ENCODE measurements at places on chromosomes 2 and 18.

DNA sequence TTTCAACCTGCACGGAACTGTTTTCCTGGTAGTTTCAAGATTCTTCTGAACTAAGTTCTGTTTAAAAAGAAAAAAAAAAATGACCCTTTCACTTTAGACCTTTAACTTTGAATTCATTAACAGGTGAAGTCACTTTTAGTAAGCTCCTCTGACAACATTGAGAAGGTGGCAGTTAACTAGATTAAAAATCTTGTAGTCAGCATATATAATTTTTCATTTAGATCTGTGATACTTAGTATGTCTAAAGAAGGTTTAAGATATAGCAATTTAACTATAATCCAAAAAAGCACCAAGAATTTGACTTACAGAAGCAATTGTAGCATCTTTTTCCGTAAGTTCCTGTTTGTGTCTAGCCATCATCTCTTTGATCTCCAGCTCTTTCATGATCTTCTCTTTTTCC, 45.4 kb downstream of the SLC66A3 start:
- DNase-seq = no peak

- DNase-seq = no peak
These were observed 641.7 kb downstream of the NR4A2 start for GRCh38 chr2:155690785-155691184.

GRCh38 chr2:231883468-231883881, 42.7 kb downstream of the NPPC start:
- DNase-seq = no peak

- no peak for DNase-seq
These were observed 934.7 kb upstream of the FSHR start for GRCh38 chr2:50088987-50089386.

DNA sequence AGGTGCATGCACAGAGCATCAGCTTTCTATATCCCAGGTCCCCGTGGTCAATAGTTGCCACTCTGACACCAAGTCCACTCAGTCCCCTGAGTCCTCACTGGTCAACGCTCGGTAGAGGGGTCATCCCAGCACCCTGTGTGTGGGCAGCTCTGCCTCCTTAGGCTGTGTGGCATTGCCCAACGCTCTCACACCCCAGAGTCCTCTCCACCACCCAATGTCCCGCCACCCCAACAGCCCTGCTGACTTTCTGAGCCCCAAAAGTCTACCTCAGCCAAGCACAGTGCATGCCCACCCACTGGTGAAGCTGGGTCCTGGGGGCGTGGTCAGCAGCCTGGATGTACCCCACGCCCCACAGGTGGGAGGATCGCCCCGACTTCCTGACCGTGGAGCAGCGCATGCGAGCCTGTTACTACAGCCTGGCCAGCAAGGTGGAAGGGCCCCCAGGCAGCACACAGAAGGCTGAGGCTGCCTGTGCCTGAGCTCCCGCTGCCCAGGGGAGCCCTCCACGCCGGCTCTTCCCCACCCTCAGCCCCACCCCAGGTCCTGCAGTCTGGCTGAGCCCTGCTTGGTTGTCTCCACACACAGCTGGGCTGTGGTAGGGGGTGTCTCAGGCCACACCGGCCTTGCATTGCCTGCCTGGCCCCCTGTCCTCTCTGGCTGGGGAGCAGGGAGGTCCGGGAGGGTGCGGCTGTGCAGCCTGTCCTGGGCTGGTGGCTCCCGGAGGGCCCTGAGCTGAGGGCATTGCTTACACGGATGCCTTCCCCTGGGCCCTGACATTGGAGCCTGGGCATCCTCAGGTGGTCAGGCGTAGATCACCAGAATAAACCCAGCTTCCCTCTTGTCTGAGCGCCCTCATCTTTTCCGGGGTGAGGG, 25.9 kb downstream of the ZAP70 start:
- no peak for DNase-seq

GRCh38 chr18:35024965-35025364, 16.2 kb upstream of the MAPRE2 start:
- no peak for DNase-seq

DNA sequence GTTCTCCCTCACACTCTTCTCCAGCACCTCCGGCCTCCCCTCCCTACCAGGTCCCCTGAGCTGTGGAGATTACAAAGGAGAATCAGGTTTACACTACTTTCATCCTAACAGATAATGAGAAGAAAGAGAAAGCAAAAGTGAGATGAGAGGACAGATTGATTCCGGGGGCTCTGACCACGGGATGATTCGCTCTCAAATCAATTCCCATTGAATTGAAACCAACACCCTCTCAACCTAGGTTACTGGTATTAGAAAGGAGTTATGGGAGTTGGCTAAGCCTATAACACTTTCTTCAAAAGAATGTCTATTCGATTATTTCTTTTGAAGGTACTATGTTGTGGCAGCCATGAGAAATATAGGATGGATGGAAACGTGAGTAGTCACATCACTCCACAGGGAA, 386.2 kb upstream of the TNP1 start:
- no peak for DNase-seq

DNA sequence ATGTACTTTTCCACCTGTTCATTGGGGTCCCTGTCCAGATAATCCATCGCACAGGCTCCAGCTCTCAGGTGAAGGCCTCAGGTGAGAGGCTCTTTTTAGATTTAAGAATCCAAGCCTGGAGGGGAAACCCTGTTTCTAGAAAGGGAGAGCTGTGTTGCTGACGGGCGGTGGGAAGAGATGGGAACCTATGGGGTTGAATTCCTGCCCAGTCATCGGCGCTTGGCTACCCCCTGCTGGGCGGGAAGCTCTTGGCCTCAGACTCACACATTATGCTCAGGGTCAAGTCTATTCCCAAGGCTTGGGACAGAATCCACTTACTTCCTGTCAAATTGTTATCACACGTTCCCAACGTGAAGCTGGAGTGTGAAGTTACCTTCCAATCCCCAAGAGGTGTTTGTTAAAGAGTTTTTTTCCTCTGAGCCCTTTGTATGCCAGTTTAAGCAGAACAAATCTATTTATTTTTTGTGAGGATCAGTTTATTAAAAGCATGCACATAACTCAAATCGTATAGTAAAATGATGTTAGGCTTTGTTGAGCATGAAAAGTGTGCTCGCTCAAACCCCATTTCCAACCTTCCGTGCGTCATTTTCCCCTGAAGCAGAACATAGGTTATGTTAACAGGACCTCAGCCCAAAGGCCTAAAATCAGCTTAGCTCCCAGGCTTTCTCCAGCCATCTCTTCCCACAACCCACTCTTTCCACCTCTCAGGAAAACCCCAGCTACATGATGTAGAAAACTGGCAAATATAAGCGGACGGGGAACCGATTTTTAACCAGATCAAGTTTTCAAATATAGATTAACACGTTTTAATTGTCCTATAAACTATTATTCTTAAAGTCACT, 181.7 kb upstream of the ETAA1 start:
- no peak for DNase-seq

DNA sequence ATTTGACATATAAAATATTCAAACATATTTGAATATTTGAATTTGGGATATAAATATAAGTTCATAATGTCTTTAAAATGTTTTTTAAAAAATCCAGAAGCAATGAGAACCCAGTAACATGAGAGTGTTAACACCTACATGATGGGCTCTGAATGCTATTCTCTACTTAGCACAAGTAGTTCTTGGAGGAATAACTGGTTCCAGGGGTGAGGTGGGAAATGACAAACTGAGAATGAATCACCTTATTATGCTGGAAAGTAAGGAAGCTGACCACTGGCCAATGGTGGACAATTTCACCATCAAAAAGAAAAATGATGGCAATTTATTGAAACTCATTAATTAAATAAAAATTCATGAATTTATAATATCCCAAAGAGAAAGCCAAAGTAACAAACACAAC, 79.6 kb upstream of the NABP1 start:
- DNase-seq = no peak

GRCh38 chr2:48066000-48066399, 159.7 kb upstream of the FBXO11 start:
- no peak for DNase-seq

DNA sequence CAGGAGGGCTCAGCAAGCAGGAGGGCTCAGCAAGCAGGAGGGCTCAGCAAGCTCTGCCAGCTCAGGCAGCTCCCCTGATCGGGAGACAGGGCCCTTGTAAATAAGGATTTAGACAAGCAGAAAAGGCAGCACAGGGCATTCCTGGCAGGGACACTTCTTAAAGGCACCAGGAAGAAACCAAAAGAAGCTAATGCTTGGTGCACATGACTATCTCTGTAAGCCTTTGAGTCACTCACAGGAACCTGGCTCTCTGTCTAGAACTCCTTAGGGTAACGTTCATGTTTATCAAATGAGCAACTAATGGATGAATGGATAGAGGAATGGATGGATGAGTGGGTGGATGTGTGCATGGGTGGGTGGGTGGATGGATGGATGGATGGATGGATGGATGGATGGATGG, 28.4 kb downstream of the TMEM37 start:
- DNase-seq = no peak

GRCh38 chr2:23065936-23066335, 319.0 kb upstream of the KLHL29 start:
- DNase-seq = no peak

- no peak for DNase-seq
These were observed 20.8 kb downstream of the TNS1 start for GRCh38 chr2:217981971-217982370.

DNA sequence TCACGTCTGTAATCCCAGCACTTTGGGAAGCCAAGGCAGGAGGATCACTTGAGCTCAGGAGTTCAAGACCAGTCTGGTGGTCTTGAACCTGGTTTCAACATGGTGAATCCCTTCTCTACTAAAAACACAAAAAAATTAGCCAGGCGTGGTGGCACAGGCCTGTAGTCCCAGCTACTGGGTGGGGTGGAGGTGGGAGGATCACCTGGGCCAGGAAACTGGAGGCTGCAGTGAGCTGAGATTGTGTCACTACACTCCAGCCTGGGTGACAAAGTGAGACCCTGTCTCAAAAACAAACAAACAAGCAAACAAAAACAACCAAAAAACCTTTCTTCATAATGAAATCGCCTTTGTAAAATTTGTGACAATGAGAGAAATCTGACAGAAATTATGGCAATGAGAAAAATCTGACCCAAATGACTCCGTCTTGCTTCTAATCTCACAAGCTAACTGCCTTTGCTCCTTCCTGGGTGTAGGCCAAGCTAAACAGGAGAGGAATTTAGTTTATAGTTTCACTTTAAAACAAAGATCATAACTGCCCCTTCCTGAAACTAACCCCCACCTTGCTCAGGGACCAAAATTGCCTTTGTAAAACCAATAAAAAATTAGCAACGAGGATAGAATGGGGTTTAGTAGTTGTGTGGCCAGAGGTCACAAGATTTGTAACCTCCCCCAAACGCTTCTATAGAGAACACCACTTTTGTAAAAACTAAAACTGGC, 60.7 kb upstream of the KIF5C start:
- no peak for DNase-seq

- no peak for DNase-seq
These were observed 148.1 kb upstream of the HS6ST1 start for GRCh38 chr2:128466776-128467175.

DNA sequence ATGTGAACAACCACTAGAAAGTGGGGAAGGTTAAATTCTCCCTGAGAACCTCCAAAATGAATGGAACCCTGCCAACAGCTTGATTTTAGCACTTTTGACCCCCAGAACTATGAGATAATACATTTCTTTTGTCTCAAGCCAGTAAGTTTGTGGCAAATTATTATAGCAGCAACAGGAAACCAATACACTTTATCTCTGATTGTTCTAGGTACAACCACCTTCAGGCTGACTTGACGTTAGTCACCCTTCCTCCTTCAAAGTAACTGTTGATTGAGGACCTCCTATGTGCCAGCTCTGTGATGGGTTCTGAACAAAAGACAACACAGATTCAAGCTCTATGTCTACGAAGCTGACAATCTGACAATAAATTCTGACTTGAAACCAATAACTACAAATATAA, 318.9 kb downstream of the NCKAP5 start:
- no peak for DNase-seq

- no peak for DNase-seq
These were observed 1.5 kb downstream of the ARHGAP25 start for GRCh38 chr2:68736086-68736485.

- DNase-seq = no peak
These were observed 203.9 kb upstream of the TANK start for GRCh38 chr2:160956243-160956802.

GRCh38 chr2:20182241-20182931, 42.5 kb downstream of the SDC1 start:
- DNase-seq = no peak

DNA sequence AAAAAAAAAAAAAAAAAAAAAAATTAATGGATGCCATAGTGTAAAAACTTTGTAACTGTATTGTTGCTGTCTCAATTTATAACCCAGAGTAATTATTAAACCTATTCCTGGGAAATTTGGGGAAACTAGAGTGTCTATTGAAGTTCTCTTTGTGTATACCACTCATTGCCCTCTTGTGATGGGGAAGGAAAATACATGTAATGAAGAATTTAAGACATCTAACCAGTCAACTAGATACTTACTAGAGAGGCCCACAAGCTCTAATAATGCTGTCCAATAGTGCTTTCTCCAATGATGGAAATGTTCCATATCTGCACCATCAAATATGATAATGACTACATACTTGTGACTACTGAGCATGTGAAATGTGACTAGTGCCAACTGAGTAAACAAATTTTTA, 168.5 kb upstream of the SLC39A10 start:
- DNase-seq = no peak

DNA sequence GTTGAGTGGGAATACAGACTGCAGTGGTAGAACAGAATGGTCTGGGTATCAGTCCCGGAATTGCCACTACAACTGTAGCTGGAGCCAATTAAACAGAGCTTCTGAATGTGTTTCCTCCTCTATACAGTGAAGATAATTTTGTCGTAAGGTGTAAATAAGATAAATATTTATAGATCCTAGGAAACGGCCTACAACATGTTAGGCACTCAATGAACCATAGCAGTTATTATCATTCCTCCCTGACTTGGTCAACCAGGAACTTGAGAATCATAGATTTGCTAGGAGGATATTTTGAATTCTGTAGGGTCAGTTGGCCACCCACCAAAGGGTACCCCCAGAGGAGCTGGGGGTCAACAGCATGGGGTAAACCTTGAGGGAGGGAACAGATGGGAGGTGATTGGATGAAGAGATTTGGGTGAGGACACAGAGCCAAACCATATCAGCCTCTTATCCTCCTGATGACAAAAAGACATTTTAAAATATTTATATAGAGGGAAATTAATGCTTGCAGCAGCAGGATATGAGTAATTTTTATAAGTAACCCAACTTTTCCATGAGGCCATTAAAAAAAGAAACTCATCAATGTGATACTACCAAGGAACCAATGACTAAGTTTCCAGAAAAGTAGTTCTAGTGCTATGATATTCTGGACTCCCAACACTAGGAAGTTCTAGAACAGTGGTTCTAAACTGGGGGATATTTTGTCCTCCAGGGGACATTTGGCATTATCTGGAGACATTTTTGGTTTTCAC, 4.0 kb downstream of the DHRS9 start:
- DNase-seq = no peak

- no peak for DNase-seq
These were observed 1080.8 kb upstream of the PIK3C3 start for GRCh38 chr18:40874233-40874632.

Measured in cortex of kidney (tissue), 1 donor.